ENCODE measurements at places on chromosomes 6 and 20.

DNA sequence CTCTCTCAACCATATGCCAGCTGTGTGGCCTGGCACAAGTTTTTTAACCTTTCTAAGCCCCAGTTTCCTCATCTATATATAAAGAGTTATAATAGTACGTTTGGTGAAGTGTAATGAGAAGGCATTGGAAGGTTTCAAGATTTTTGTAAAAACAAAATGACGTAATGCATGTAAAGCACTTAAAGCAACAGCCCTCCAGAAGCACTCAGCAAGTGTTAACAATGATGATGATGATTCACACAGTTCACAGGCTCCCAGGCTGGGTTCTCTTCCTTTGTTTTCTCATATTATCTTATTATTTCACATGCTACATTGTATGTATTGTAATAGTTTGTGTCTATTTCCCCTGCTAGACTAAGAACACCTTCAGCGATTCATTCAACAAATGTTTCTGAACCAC lies 6.2 kb downstream of the CEP250 start:
- DNase-seq: no peak

DNA sequence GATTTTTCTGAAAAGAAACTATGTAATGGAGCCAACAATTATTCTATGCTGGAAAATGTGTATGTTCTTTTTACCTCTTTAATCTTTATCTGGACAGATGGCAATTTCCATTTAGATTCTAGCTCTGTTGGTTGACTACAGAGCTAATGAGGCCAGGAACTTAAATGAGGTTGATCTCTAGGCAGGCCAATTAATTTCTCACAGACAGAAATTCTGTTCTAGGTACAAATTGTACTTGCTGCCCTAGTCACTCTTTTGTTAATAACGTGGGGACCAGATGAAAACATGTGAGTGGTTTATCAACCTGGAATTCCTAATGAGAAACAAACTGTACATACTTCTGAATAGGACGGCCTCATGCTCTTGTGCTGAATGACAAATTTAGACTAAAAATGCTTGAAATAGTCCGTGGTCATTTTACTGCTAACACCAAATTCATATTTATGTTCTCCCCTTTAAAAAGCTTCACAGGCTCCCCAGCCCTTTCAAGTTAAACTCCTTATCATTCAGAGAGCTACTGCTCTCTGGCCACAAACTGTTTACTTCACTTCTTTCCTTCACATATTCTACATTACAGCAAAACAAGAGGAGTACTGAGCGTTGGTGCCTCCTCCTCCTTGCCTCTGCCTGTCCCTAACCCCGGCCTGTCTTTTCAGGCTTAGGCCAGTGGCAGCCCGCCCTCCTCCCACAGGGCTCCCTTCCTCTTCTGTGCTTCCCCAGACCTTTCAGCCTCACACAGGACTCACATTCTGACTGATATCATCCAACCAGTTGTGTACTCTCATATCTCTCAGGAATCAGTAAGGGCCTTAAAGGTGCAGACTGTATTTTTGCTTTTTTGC lies 41.4 kb downstream of the DTNBP1 start:
- DNase-seq: peak; percentile 78

GRCh38 chr20:59064214-59064722 lies 21.7 kb upstream of the PRELID3B start:
- DNase-seq: no peak

DNA sequence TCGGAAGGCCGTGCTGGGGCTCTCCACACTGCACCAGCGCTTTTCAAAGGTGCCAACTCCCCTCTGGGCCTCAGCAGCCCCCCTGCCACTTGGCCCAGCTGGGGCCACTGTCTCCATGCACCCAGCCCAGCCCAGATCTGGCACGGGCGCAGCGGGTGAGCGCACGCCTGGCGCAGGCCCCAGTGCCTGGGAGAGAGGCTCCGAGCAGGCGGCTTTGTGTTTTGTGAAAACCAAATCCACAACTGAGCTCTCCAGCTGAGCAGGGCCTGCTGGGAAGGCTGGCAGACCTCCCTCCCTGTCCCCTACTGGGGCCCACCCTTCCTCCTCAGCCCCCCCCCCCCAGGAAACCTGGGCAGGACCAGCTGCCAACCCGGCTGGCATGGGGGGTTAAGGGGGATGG lies 17.0 kb downstream of the MDGA1 start:
- DNase-seq: peak; percentile 68

DNA sequence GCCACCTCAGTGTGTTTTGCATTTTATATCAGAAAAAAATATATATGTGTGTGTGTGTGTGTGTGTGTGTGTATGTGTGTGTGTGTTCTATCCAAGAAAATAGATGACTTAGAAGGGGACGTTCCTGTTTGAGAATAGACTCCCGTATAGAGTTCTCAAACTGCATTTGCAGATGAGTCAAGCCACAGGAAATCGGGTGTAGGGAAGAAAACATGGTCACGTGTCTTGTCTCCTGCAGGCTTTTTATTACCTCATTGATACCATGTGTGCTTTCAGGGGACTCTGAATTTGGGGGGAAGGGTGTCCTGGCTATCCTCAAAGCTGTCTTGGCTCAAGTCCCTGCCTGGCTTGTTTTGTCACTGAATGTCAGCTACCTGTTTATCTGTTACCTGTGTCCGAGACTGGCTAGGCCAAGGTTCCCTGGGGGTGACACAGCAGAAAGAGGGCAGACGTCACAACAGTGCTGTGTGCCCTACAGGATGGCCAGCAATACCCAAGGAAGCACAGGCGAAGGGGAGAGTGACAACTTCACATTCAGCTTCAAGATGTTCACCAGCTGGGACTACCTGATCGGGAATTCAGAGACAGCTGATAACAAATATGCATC lies 55.7 kb upstream of the NOP56 start:
- DNase-seq: peak; percentile 52

DNA sequence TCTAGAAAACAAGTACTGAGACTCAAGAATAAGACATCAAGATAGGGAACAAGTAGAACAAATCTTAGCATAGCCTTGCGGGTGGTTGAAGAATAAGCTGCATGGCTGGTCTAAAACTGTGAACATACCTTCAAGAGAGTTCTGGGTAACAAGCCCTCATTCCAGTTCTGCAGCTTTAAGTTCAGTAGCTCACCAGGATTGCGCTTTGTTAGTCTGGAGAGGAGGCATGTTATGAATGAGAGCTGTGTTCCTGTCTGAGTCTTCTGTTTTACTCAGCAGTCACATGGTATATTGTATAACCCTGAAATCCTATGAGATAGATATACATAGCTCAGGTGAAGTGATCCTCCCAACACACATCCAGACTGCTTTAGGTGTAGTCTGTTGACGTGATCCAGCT lies 406.6 kb upstream of the IRAK1BP1 start:
- no peak for DNase-seq

DNA sequence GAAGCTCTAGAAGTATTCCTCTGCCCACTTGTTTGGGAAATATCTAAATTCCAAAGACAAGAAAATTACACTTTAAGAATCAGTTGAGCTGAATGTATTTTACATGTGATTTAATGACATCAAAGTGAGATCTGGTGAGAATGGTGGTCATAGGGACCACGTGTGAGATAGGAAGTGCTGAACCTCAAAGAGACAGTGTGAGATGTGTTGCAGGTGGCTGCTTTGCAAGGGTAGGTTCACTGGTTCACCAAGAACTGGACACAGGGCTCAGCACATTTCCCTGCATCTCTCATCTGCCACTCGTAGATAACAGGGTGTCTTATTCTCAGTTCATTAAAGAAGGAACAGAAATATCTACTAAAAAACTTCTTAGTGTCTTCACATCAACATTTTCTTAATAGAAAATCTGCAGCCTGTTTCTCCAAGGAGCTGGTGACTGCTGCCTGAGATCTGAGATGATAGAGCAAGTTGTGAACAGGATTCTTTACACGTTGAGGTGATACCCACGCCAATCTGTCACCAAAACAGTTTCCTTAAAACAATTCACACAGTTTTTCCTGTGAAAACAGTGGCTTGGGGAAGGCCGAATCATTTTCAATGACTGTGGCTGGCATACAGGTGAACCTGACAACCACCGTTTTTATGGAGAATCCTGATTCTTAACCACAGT lies 7.2 kb downstream of the CCR6 start:
- no peak for DNase-seq

- no peak for DNase-seq
These were observed 154.7 kb downstream of the BTBD3 start for GRCh38 chr20:12072221-12072953.

GRCh38 chr20:46698788-46699187 lies 9.5 kb upstream of the TP53RK start:
- no peak for DNase-seq

GRCh38 chr6:16903470-16903869 lies 142.2 kb upstream of the ATXN1 start:
- no peak for DNase-seq

DNA sequence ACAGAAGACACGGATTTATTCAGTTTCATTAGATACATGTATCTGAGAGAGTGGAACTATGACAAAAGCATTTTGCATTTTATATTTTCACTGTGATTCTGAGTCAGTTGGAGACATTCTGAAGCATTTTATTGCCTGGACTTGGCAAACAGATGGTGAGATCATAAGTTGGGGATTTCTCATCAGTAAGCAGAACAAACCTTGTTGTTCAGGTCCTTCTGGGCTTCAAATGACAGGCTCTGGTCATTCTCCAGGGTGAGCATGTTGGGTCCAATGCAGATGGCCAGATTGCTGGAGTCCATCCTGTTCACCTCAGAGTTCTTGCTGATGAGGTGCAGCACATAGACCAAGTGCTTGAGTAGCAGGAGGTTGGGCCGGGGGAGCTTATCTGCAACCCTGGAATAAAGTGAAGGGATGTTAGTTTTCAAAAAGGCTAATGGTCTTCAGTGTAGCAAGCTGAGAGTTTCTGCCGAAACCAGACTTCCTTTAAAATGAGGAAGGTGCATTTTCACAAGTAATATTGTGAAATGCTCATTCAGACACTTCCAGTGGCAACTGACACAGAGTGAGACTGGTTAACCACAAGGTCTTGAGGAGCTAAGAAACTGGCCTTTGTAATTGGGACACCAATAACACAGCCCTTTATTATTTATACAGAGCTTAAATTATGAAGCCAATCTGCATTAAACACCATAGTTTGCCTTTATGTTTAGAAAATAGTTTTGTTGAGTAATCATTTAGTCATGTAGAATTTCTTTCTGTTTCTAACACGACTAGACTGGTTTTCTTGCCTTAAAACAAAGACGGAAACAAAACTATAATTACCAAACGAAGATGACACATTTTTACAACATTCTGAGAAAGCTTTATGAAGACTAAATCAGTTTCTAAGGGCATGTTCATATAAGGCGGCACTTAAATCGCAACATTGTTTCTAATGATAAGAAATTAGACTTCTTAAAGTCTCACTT lies 5.6 kb downstream of the TAGAP start:
- no peak for DNase-seq

- DNase-seq: no peak
These were observed 587.9 kb downstream of the C6orf118 start for GRCh38 chr6:164721460-164721859.

DNA sequence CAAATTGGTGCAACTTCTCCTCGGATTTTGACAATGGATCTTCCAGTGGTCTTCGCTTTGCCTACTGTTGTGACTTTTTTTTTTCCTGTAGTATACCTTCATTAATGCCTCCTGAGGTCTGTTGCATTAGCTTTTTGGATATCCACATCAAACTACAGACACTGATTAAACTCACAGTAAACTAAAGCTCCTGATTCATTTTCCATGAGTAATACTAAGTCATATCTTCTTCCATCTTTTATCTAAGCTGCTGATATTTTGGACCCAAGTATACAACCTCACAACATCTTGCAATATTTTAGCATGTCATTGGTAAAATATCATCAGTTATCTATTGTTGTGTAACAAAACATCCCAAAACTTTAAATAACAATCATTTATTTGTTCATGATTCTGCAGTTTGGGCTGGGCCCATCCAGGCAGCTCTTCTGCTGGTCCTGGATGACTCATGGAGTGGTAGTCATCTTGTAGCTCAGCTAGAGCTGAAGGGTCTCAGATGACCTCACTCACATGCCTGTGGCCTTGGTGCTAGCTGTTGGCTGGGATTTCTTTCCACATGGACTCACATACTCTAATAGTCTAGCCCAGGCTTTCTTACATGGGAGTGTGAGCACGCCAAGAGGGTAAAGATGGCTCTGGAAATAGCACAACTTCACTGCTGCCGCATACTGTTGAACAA lies 78.3 kb upstream of the SRSF6 start:
- DNase-seq: no peak

DNA sequence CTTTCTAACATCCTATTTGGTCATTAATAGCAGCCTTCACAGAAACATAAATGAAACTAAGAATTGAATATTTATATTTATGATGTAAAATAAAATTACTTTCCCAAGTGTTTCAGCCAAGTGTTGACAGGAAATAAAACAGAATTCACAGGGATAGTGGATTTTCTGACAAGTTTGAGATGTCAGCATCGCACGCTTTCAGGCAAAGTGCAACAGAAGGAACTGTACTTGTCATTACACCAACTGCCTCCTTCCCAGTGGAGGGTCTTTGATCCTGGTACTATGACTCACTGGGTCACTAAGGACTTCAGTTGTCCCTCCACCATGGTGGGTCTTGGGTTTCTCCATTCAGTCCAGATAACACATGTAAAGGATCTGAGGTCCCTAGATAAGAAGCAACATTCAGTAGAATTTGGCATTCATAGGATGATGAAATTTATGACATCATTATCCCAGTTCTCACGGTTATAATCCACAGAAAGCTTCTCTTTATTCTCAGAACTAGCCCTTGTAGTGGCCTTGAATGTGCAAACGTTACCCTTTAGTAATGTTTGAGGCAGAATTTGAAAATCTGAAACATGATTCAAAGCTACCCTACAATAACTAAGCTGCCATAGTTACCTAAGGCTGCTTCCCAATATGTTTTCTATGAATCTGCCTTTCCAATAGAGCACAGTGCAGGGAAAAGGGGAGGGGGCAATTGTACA lies 3.8 kb upstream of the TNFAIP3 start:
- no peak for DNase-seq

- DNase-seq: no peak
These were observed 55.4 kb downstream of the RAB44 start for GRCh38 chr6:36752886-36753506.

GRCh38 chr6:33193619-33194018 lies 1.4 kb upstream of the COL11A2 start:
- DNase-seq: peak; percentile 56

DNA sequence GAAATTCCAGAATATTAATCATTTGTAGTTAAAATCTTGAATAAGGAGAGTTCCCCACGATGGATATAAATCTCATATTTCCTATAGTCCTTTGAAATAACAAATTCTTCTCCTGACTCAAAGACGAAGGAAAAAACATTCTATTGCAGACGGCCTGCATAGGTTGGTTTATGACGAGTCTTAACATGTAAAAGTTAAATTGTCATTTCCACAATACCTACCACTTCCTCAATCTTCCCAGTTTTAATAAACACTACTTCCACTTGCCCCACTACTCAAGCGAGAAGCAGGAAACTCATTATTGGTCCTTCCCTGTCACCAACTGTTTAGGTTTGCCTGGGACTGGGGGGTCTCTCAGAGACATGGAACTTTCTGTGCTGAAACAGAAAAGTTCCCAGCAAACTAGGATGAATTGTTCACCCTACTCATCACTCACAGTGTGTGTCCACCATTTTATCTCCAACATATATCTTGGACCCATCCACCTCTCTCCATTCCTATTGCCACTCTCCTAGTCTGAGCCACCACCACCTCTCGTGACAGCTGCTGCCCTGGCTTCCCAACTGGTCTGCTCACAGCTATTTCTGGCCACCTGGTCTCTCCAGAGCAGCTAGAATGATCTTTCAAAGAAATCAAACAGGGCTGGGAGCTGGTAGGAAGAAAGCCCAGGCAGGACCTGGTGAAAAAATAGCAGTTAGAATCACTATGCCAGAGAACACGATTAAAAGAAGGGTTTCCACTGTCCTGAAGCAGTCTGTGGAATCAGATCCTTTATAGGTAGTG lies 15.1 kb upstream of the ZSCAN9 start:
- no peak for DNase-seq
